Suprapubic skin (tissue), 4 donors: ENCODE measurements at places on chromosomes 7 and 10. TPM values are rescaled to one million over a fixed set of nuclear protein-coding genes. Genes with fewer than 3 reads are reported as not detected.

DNA sequence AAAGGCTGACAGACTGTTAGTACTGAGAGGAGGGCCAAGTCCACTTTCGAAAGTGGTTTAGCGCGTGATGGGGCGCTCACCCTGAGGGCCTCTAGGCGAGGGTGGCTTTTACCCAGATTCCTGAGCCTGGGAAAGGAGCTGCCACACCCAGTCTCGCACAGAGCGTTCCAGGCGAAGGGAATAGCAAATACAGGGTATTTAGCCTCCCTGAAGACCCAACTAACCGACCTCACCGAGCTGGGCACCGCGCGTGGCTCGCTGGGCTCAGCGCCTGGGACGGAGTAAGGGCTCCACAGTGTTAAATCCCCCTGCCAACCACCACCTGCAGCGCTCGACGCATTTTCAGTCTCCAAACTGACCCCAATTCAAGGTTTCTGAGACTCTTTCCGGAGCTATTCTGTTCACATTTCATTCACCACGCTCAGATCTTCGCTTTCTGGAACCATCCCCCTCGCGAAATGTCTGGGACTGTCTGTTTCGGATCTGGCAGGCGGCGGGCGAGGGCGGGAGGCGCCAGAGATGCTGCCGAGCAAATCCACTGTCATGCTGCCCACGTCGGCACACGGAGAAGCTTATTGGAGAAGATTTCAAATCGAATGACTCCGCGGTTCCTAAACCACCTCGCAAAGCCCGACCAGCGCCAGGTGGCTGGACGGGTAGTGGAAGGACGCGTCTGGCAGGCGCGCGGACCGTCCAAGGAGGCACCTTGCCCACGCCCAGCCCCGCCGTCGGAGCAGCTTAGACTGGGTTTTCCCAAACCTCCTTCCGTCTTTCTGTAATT is 1.4 kb upstream of the OSBPL3 start:
- no peaks in the 10 kb centered on the region for H3K27me3 ChIP-seq
- H3K4me1 ChIP-seq: peaks cover 32% of the 10 kb centered on the region
- H3K27ac ChIP-seq: peak overlapping the region; percentile 92
- peak; percentile 77 for DNase-seq
- H3K4me3 ChIP-seq: peak overlapping the region; percentile 85

DNA sequence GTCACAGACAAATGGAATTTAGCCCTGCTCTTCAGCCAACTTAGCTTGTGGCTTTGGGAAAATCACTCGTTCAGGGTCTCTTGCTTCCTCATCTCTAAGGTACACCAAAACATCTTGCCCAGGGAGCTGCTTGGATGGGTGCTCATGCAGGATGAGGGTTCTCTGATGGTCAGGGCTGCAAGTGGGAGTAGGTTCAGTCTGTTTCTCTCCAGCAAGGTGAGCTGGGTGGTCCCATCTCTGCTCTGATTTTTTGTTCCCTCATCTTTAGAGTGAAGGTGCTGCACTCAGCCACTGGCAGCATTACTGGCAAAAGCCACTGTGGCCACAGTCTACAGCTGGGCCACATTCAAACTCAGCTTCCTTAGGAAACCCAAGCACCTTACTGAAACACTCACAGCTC is 149.9 kb upstream of the GPR26 start:
- H3K4me3 ChIP-seq: no peak overlapping the region
- H3K27me3 ChIP-seq: peaks cover 31% of the 10 kb centered on the region

DNA sequence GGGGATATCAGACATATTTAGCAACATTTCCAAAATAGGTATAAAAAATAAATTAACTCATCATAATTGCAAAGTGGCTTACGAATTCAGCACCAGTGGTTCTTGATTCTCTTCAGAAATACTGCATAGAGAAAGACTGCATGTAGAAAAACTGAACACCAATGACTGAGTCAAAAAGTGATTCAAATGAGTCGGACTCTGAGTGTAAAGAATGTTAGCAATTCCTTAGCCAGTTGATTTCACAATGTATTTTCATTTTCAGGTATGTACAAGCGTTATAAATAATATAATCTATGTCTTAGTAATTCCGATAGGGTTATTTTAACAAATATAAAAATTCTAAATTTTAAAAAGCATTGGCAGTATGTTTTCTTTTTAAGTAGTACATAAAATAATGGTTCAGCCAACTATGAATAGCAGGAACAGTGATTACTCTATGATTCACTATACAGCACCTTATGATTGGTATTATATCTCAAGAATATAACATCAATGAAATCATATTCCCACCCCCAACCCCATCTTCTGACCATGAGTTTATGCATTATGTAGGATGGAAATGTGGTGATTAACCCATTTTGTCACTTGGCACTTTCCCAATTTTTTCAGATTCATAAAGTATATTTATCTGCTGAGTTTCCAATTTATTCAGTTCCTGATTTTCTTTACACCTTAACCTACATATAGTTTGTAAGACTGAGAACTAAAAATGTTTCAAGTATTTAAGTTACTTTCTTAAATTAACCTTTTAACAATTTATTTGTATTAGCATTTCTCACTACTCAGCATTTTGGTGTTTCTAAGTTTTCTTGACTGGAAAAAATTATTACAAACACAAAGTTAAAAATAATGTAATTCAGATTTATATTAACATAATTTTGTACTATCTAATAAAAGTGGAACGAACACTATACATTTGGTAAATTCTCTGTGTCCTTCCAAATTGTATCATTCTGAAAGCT is 33.9 kb downstream of the DNAJC1 start:
- H3K27me3 ChIP-seq: no peaks in the 10 kb centered on the region
- H3K27ac ChIP-seq: no peak overlapping the region
- no peak overlapping the region for H3K4me3 ChIP-seq
- H3K36me3 ChIP-seq: no peaks in the 10 kb centered on the region

DNA sequence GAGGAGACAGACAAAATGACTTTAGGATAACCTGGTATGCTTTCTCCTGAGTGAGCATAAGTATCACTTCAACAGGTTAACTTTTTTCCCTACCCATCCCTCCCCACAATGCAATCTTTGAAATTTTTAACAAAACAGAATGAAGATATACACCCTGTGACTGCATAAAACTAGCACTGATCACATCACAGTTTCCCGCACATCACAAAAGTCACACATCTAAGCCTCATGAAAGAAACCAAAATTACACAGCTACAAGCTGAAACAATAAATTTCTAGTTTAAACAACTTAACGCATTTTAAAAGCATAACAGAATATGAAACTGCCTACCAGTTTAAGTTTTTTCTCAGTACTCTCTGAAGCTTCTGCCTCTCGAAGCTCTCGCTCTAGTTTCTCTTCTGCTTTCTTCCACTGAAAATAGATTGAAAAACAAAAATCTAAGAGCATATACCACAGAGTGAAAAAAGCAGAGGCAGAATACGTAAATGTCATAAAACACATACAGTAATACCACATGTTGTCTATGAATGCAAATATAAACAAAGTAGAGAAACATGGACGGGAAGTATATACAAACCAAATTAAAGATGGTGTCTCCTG is 18.1 kb downstream of the NOC3L start:
- H3K27me3 ChIP-seq: no peaks in the 10 kb centered on the region
- H3K4me3 ChIP-seq: no peak overlapping the region
- H3K4me1 ChIP-seq: no peaks in the 10 kb centered on the region
- no peak overlapping the region for H3K27ac ChIP-seq
- peaks cover 58% of the 10 kb centered on the region for H3K36me3 ChIP-seq
- DNase-seq: no peak

- H3K4me3 ChIP-seq: no peak overlapping the region
- no peaks in the 10 kb centered on the region for H3K36me3 ChIP-seq
- no peak for DNase-seq
- H3K27me3 ChIP-seq: no peaks in the 10 kb centered on the region
- H3K4me1 ChIP-seq: no peaks in the 10 kb centered on the region
These were observed 15.2 kb upstream of the LRRTM3 start for GRCh38 chr10:66910671-66911070.

GRCh38 chr7:123608991-123609882 is 7.6 kb downstream of the ASB15 start:
- H3K27me3 ChIP-seq: no peaks in the 10 kb centered on the region
- no peak overlapping the region for H3K4me3 ChIP-seq
- no peak overlapping the region for H3K27ac ChIP-seq

DNA sequence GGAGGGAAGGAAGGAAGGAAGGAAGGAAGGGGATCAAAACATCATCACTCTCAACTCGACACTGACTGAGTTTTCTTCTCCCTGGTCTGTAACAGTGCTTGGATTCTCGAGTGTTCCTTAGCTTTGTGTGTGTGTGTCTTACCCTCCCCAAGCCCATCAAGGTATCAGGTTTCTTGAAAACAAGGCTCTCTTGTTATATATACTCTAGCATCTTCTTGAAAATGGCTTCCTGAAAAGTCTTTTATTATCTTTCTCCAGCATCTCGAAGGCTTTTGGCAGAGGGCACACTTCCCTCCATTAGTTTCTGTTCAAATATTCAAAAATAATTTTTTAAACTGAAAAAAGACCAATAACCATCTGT is 13.4 kb downstream of the SERPINE1 start:
- no peak overlapping the region for H3K27ac ChIP-seq
- H3K36me3 ChIP-seq: no peaks in the 10 kb centered on the region
- peaks cover 33% of the 10 kb centered on the region for H3K4me1 ChIP-seq
- H3K4me3 ChIP-seq: no peak overlapping the region

DNA sequence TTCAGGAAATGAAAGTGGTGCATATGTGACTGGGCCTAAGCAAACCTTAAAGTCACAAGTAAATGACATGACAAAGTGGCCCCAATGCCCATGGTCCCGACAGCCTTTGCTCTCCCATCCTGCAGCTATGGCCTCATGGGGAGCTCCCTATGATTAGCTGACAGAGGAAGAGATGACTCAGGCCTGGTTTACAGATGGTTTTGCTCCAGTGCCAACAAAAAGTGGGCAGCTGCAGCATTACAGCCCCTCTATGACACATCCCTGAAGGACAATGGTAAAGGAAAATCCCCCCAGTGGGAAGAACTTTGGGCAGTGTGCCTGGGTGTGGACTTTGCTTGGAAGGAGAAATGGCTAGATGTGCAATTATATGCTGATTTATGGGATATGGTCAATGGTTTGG is 105.1 kb upstream of the ADCY1 start:
- DNase-seq: no peak
- no peak overlapping the region for H3K4me3 ChIP-seq
- no peak overlapping the region for H3K27ac ChIP-seq
- no peaks in the 10 kb centered on the region for H3K36me3 ChIP-seq
- no peaks in the 10 kb centered on the region for H3K4me1 ChIP-seq

- H3K27me3 ChIP-seq: peaks cover 21% of the 10 kb centered on the region
- DNase-seq: no peak
- H3K4me1 ChIP-seq: peaks cover 7% of the 10 kb centered on the region
- no peak overlapping the region for H3K27ac ChIP-seq
- no peaks in the 10 kb centered on the region for H3K36me3 ChIP-seq
- H3K4me3 ChIP-seq: no peak overlapping the region
These were observed 120.0 kb upstream of the TCERG1L start for GRCh38 chr10:131431533-131431932.

DNA sequence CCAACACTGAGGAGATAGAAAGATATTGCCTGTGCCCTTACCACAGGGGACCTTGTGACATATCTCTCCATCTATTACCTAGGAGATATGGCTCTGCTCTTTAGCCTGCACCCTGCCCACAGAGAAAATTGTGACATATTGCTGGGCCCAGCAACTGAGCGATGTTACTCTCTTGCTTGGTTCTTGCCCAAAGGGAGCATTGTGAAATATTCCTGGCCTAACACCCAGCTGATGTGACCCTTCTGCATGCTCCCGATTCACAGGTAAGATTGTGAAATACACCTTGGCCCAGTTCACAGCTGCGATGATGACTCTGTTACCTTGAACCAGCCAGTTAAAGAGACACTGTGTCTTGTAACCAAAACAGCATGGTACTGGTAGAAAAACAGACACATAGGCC is 37.2 kb upstream of the ZNF107 start:
- DNase-seq: no peak
- H3K4me3 ChIP-seq: no peak overlapping the region
- peak overlapping the region; percentile 68 for H3K27ac ChIP-seq
- no peaks in the 10 kb centered on the region for H3K27me3 ChIP-seq

- no peaks in the 10 kb centered on the region for H3K36me3 ChIP-seq
- H3K27me3 ChIP-seq: peaks cover 9% of the 10 kb centered on the region
- H3K4me3 ChIP-seq: no peak overlapping the region
- no peaks in the 10 kb centered on the region for H3K4me1 ChIP-seq
- peak; percentile 26 for DNase-seq
- no peak overlapping the region for H3K27ac ChIP-seq
These were observed 41.6 kb downstream of the ANXA8 start for GRCh38 chr10:47442351-47442750.

RTKN2 gene
- total RNA-seq: 0.89 TPM
